ENCODE measurements at places on chromosomes 6 and 20.

DNA sequence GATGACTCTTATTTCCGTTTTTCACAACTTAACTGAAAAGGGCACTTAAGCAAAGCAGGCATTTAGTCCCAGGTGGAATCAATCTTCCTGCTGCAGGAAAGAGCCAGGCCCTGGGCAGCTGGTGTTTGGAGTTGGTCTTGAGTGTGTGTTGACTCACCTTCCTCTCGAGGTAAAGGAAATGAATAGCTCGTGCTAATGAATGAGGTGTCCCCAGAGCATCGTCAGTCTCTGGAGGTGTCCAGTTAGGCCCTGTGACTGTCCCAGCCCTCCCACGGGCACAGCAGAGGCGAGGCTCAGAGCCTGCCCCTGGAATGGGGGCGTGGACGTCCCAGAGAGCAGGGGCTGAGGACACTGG, 277.7 kb downstream of the NRN1 start:
- no peak overlapping the region for H3K4me3 ChIP-seq
- no peaks in the 10 kb centered on the region for H3K27me3 ChIP-seq
- no peak overlapping the region for H3K27ac ChIP-seq
- DNase-seq = peak; percentile 55
- H3K36me3 ChIP-seq = no peaks in the 10 kb centered on the region

DNA sequence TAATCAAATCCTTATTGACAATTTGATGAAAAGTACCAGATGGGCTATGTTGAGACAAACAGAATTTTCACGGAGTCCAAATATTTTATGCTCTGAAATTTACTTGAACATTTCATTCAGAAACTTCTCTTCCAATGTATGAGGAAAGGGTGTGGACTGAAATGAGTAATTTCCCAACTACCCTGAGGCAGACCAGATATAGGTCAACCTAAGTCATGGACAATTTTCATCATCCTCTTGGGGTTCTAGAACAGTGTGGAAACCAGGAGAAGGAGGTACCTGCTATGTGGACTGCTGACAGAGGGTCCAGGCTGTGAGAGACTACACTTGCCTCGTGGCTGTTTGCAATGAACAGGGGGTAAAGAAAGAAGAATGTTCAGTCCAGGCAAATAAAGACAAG, 323.0 kb downstream of the ESR1 start:
- no peak overlapping the region for H3K4me3 ChIP-seq
- no peaks in the 10 kb centered on the region for H3K27me3 ChIP-seq
- no peaks in the 10 kb centered on the region for H3K4me1 ChIP-seq
- no peak overlapping the region for H3K27ac ChIP-seq

- no peaks in the 10 kb centered on the region for H3K4me1 ChIP-seq
- peaks cover 13% of the 10 kb centered on the region for H3K36me3 ChIP-seq
- no peak overlapping the region for H3K27ac ChIP-seq
- no peak overlapping the region for H3K4me3 ChIP-seq
These were observed 11.4 kb downstream of the COMMD7 start for GRCh38 chr20:32731882-32732266.

DNA sequence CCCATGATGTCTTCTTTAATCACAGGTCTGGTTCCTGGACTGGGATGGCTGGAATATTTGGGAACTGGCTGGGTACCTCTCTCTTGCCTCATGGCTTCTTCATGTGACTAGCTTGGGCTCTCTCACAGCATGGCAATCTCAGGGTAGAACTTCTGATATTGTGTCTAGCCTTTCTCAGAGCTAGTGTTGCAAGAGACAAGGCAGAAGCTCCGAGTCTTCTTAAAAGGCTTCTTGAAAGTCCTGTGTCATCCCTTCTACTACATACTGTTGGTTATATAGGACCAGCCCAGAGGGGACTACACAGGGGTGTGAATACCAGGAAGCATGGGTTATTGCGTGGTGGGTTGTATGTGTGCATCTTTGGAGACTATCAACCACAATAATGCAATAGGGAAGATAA, 23.3 kb downstream of the BCAS1 start:
- H3K4me1 ChIP-seq = no peaks in the 10 kb centered on the region
- H3K27me3 ChIP-seq = no peaks in the 10 kb centered on the region
- no peak overlapping the region for H3K4me3 ChIP-seq
- H3K36me3 ChIP-seq = no peaks in the 10 kb centered on the region
- no peak overlapping the region for H3K27ac ChIP-seq
- no peak for DNase-seq

DNA sequence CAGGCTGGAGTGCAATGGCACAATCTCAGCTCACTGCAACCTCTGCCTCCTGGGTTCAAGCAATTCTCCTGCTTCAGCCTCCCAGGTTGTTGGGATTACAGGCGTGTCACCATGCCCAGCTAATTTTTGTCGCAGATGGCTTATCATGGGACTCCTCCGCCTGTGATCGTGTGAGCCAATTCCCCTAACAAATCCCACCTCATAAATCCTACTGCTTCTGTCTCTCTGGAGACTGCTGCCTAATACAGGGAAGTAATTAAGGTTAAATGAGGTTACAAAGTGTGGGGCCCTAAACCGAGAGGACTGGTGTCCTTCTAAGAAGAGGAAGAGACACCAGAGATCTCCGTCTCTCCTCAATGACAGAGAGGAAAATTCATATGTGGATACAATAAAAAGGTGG, 52.0 kb downstream of the TRPC4AP start:
- no peak overlapping the region for H3K4me3 ChIP-seq
- DNase-seq = no peak
- H3K27ac ChIP-seq = no peak overlapping the region
- H3K4me1 ChIP-seq = no peaks in the 10 kb centered on the region
- H3K36me3 ChIP-seq = peaks cover 65% of the 10 kb centered on the region

GRCh38 chr6:132235596-132236280, 165.5 kb downstream of the MOXD1 start:
- H3K27me3 ChIP-seq = no peaks in the 10 kb centered on the region
- H3K27ac ChIP-seq = peak overlapping the region; percentile 89
- DNase-seq = no peak
- no peak overlapping the region for H3K4me3 ChIP-seq
- peaks cover 2% of the 10 kb centered on the region for H3K4me1 ChIP-seq

DNA sequence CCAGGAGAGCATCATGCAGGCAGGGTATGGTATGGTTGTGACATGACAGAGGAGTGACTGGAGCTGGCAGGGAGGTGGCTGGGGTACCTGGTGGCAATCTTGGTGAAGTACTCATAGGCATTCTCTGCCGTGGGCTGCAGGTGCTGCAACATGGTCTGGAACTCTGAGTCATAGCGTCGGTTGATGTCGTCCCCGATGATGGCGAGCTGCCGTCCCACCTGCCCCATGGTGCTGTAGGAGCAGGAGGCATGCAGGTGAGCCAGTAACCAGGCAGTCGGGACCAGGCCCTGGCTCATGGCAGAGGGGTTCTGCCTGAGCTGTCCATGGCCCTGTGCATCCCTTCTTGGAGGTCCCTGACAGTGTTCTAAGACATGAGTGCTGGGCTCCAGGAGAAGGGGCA, 4.9 kb downstream of the BAK1 start:
- H3K27ac ChIP-seq = no peak overlapping the region
- peaks cover 36% of the 10 kb centered on the region for H3K36me3 ChIP-seq
- DNase-seq = no peak
- H3K4me3 ChIP-seq = no peak overlapping the region
- H3K4me1 ChIP-seq = no peaks in the 10 kb centered on the region
- no peaks in the 10 kb centered on the region for H3K27me3 ChIP-seq
